ENCODE measurements at places on chromosomes 12 and 14.

- DNase-seq, result no peak
Measured at GRCh38 chr12:98763656-98764055, 118.6 kb downstream of the APAF1 start.

GRCh38 chr12:41459111-41459905 lies 271.2 kb downstream of the PDZRN4 start:
- no peak for DNase-seq

DNA sequence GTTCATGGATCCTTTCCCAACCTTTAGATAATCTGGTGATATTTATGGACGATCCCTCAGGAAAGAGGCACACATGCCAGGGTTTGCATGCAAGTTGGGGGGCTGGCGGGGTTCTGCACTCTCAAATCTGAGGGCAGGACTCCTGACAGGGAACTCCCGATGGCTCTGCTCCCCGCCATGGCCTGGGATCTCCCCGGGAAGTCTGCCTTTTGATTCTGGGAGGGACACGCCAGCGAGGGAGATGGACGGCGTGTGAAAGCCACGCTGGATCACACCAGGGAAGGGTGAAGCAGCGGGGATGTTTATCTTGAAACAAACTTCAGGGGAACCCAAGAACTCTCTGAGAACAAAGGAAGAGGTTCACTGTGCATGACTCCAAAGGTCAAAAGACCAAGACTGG lies 43.6 kb downstream of the LGMN start:
- DNase-seq, result no peak

GRCh38 chr12:27221625-27222387 lies 22.3 kb upstream of the STK38L start:
- no peak for DNase-seq

- DNase-seq, result peak; percentile 82
Measured at GRCh38 chr12:50924439-50925341, 27.7 kb upstream of the HIGD1C start.

- no peak for DNase-seq
Measured at GRCh38 chr14:29140016-29140415, 373.4 kb downstream of the FOXG1 start.

- no peak for DNase-seq
Measured at GRCh38 chr12:25352083-25352918, 101.6 kb upstream of the KRAS start.

- DNase-seq, result no peak
Measured at GRCh38 chr12:121792607-121793439, 665 bp downstream of the RHOF start.

GRCh38 chr12:59036973-59037762 lies 116.9 kb upstream of the LRIG3 start:
- DNase-seq, result no peak

DNA sequence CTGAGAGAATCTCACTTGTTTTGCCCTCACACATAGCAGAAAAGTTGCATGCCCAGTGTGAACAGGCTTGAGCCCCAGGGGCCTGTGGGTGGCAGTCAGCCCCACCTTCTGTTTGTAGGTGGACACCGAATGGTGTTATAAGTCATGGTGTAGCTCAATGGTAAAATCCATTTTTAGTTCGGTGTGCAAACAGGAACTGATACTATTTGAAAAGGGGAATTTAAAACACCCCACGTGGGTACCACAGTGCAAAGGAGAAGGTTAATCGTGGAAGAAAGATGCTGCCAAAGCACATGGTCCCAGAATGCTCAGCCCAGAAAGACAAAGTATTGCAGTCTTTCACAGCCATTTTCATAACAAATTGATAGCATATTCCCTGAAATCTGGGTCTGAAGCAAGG lies 71.8 kb upstream of the GZMB start:
- no peak for DNase-seq

- DNase-seq, result no peak
Measured at GRCh38 chr12:49832836-49833421, 4.7 kb upstream of the NCKAP5L start.

GRCh38 chr14:23877538-23878180 lies 75.9 kb upstream of the DHRS4 start:
- no peak for DNase-seq

DNA sequence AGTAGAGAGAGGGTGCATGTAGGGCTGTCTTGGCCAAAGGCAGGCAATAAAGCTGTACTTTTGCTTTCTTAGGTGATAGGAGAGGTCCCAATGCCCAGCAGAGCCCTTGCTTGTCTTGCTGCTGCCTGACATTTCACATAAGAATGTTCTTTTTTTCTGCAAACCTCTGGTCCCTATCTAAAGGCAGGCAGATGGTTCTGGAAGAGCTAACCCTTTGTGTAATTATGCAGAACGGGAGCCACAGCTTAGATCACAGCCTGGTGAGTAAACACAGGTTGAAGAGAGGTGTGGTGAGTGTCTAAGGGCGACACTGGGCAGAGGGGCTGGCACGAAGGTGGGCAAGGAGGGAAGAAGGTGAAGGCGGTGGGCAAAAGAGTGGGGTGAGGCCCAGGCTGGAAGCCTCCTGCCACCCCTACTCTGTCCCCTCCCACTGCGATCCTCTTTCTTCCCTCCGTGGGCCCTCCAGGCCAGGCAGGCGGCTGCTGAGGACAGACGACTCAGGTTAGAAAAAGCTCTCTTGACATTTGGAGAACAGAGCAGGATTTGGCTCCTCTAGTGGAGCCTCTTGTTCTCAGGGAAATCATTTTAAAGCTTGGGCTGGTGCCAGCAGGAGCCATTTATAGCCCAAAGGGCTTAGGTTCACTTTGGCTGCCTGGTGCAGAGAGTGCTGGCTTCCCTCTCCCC lies 42.8 kb downstream of the PRMT8 start:
- no peak for DNase-seq

- DNase-seq, result no peak
Measured at GRCh38 chr12:104684884-104685283, 228.1 kb downstream of the CHST11 start.

- no peak for DNase-seq
Measured at GRCh38 chr12:82486524-82487235, 128.4 kb downstream of the METTL25 start.

DNA sequence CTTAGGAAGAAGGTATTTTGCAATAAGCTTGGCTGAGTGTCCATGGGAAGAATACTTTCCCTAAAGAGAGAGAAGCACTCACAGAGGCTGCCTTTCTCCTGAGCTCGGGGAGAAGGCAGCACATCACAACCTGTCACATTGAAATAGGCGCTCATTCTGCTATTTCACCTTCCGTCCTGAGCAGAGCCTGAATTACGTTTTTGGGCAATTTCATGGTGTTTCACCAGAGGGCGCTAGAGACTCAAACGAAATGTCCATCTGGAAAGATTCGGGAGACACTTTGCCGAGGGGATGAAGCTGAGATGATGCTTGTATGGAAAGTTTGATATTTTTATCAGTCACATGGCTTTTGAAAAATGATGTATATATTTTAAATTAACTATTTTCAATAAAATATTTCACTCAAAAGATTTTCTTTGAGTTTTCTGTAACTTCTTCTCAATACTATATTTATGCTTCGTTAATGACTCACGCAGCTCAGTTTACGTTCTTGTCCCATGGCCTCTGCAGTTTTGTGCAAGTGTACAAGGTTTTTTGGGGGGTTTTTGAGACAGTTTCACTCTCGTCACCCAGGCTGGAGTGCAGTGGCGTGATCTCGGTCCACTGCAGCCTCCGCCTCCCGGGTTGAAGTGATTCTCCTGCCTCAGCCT lies 17.4 kb upstream of the B4GALNT3 start:
- DNase-seq, result peak; percentile 31

- DNase-seq, result peak; percentile 32
Measured at GRCh38 chr14:104820669-104821228, 19.8 kb downstream of the ZBTB42 start.

- DNase-seq, result no peak
Measured at GRCh38 chr14:98112194-98112780, 1159.7 kb downstream of the BCL11B start.

DNA sequence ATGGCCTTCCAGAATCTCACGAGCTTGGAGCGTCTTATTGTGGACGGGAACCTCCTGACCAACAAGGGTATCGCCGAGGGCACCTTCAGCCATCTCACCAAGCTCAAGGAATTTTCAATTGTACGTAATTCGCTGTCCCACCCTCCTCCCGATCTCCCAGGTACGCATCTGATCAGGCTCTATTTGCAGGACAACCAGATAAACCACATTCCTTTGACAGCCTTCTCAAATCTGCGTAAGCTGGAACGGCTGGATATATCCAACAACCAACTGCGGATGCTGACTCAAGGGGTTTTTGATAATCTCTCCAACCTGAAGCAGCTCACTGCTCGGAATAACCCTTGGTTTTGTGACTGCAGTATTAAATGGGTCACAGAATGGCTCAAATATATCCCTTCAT lies 92.2 kb downstream of the FLRT2 start:
- no peak for DNase-seq

GRCh38 chr12:38772437-38772836 lies 133.0 kb downstream of the CPNE8 start:
- DNase-seq, result no peak

DNA sequence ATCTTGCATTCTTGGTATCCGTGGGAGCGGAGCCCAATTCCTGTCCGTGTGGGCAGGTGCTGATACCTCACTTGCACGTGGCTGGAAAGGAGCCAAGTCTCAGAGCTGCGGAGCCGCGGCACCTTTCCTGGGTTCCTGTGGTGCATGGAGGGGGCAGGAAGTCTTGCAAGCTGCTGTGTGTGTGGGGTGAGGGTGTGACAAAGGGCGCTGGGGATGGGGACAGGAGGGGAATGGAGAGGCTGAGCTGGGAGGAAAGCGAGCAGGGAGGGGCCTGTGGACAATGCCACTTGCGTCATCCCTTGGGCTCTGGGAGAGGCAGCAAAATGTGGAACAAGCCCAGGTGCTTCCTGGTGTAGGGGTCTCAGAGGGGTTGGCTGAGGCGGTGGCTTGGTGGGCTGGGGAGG lies 86.7 kb downstream of the CALM1 start:
- no peak for DNase-seq

DNA sequence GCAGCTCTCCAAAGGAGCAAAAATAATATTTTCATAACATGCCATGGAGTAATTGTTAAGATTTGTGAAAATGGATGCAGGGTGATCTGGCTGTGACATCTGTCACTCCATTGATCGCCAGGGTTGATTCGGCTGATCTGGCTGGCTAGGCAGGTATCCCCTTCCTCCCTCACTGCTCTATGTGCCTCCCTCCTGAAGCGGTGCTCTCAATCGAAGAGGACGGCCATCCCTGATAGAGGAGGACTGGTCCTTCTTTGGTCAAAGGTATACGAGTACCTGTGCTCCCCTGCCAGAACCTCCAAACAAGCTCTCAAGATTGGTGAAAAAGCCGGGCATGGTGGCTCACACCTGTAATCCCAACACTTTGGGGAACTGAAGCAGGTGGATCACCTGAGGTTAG lies 47.9 kb downstream of the VCPKMT start:
- DNase-seq, result no peak

GRCh38 chr12:7241404-7242005 lies 52.0 kb downstream of the PEX5 start:
- DNase-seq, result no peak

- no peak for DNase-seq
Measured at GRCh38 chr12:91556909-91557308, 374.3 kb upstream of the DCN start.

DNA sequence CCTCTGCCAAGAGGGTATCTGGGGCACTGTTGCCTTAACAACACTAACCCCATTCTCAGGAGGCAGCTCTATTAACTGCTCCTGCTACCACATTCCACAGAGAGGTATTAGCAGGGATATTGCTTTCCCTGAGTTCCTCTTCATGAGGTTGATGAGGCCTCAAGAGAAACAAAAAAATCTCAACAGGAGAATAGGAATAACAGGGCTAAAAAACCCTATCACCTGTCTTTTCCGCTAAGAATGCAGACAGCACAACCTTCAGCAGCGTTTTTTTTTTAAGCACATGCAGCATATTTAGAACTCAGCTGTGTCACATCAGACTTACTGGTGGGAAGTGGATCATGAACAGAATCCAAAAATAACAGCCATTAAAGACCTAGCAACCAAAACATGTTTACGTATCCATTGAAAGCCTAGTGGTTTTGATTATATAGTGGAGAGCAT lies 29.2 kb downstream of the ATF7 start:
- no peak for DNase-seq

DNA sequence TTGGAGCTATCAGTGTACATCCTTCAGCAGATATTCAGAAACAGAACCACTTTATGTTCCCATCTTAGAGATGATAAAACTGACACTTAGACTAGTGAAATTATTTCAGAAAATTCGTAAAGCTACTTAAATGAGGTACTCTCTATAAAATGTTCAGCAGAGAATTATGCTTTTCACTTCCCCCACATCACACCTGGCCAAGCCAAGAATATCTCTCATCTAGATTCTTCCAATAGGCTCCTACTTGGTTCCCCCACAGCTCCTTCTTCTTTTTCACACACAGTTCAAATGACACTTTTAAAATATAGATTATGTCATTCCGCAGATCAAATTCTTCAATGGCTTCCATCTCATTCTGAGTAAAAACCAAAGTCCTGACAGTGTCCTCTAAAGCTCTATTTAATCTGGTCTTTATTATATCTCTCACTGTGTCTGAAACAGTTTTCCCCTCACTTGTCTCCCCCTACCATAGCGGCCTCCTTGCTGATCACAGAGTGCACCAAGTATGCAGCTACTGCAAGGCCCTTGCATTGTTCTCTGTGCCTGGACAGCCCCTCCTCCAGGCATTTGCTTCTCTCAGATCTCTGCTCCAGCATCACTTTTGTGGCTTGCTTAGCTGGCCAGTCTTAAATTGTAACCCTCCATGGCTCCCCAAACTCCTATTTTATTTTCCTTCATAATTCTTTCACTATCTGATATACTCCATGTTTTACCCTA lies 736.8 kb upstream of the USP15 start:
- no peak for DNase-seq

- DNase-seq, result no peak
Measured at GRCh38 chr14:58327019-58327418, 28.7 kb downstream of the ARID4A start.

DNA sequence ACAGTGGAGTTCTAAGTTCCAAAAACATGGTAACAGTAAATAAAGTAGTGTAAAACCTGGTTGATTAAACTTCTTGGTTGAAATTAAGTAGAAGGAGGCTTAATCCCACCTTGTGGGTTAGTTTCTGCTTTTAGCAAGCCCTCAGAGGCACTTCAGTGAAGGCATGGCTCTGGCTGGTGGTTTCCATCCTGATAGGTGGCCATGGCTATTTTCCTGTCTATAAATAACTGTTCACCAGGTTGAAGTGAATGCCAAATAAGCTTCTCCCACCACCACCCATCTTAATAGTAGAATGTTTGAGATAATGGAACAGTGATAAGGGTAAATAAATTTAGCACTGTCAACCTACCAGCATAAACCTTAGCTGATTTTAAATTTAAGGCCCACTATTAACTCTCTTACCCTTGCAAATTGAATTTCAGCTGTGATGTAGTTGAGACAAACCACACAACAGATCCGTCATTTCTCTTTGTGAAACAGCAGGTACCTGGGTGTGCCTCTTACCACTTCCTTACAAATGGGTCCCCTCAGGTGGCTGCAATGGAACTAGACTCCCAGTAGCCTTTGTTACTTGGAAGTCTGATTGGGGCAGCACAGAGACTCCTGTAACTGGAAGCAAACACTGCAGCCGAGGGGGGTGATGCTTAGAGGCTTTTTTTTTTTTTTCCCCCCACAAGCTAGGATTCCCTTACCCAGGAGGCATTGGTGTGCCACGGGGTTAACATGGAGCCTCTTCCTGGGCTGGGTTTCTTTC lies 41.4 kb downstream of the DAAM1 start:
- DNase-seq, result no peak

- no peak for DNase-seq
Measured at GRCh38 chr12:13209436-13210235, 13.1 kb downstream of the EMP1 start.

GRCh38 chr14:44663136-44663535 lies 156.1 kb upstream of the FSCB start:
- no peak for DNase-seq

- no peak for DNase-seq
Measured at GRCh38 chr14:25759256-25759655, 709.3 kb upstream of the STXBP6 start.

- no peak for DNase-seq
Measured at GRCh38 chr12:32569259-32569658, 109.8 kb upstream of the DNM1L start.

All from hypothalamus (tissue), 51 donors.